ENCODE measurements at places on chromosomes 7 and 10. TPM values are rescaled to one million over a fixed set of nuclear protein-coding genes. Genes with fewer than 3 reads are reported as not detected.

HOXA2 gene
- polyA plus RNA-seq = 13.9 TPM

MCU gene
- 43.1 TPM for polyA plus RNA-seq

DUSP5 gene
- polyA plus RNA-seq = 9.2 TPM

TRA2A gene
- polyA plus RNA-seq = 293 TPM

SLC13A1 gene
- 33.5 TPM for polyA plus RNA-seq

CYP3A4 gene
- 0.42 TPM for polyA plus RNA-seq

All from left kidney (tissue), 8 donors.